ENCODE measurements at places on chromosomes 7 and 10.

- no peak for DNase-seq
These were observed 14.0 kb upstream of the CUX1 start for GRCh38 chr7:101803203-101804087.

DNA sequence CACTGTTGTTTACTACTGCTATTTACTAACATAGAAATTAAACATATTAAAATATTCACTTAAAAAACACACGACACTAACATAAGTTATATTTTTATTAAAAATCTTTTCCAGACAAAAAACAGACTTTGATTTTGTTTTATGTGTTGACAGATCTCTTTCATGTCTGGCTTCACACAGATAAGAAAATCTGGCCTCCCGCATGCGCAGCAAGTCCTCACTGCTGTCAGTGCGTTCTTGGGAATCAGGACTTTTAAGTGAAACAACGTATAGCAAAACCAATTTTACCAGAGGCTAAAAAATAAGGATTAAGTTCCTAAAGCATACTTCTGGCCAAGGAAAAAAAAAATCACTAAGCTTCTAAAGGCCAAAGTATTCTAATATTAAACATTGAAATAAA is 1.2 kb upstream of the IDI1 start:
- DNase-seq, result peak; percentile 42

GRCh38 chr7:41915871-41916270 is 213.0 kb upstream of the INHBA start:
- DNase-seq, result no peak

- no peak for DNase-seq
These were observed 14.2 kb upstream of the FOXK1 start for GRCh38 chr7:4667776-4668509.

DNA sequence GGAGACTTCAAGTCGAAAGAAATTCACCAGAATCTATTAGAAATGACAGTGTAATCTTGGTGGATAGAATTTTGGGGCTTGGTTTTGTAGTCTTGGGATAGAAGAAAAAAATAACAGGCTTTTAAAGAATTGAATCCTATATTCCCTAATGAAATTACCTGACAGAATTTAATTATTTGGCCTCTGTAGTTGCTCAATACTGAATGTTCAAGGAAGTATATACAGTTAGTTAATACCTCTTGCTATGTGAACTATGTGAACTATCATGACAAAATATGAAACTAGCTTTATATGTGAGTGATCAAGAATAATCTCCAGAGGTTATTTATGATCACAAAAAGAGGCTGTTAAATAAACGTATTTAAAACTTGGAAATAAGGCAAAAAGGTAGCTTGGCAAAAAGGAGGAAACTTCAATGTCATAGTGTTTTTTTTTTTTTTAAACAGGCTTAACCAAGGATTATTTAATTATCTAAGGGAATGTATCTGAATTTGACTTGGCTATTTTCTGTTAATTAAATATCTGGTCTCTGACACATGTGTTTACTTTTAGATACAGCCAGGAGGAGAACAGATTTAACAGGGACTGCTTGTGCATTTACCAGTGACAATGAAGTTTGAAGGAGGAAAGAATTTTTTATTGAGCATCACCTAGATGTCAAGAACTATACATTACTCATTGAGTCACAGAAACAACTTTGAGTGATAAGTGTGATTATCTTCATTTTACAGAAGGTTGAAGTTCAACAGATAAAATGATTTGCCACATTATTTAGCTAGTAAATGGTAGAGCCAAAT is 11.5 kb upstream of the CASD1 start:
- DNase-seq, result no peak

GRCh38 chr7:108511939-108512338 is 14.0 kb downstream of the PNPLA8 start:
- DNase-seq, result no peak

GRCh38 chr10:49280001-49280408 is 19.0 kb upstream of the C10orf71 start:
- DNase-seq, result peak; percentile 23

GRCh38 chr7:107742678-107743566 is 1.0 kb upstream of the CBLL1 start:
- DNase-seq, result peak; percentile 91

DNA sequence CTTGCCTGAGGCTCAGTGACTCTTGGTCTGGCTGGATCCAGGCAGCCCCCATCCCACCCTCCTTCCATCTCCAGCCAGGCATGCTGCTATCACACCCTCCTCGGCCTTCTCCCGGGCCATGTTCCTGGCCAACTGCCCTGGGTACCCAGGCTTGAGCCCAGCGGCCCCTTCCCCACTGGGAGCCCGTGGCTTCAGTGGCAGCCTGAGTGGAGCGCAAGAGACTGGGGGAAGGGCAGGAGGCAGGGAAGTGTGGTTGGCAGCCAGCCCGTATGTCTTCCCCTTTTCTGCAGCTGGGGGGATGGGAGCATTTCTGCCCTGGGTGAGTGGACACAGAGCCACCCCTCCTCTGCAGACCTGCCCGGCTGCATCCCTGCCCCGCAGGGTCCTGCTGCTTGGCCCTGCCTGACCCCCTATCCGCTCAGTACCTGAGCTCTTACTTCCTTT is 148.5 kb downstream of the ARHGAP22 start:
- peak; percentile 95 for DNase-seq

- no peak for DNase-seq
These were observed 3.5 kb downstream of the BMI1 start for GRCh38 chr10:22324413-22324812.

DNA sequence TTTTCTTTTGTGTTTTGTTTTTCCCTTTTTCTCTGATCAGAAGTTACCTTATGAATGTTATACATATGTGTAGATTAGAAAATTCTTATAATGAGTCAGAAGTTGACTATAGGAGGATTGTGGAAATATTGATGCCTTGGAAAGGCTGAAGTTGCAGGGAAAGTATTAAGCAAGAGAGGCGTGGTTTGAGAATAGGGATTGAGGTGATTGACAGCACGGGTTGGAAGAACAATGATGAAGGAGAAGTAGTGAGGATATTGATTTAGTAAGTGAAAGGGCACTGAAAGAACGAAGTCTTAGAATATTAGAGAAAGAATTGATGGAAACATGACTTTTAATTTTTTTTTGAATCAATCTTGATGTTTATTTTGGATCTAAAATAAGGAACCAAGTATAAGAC is 176.0 kb downstream of the EXOC4 start:
- DNase-seq, result no peak

- DNase-seq, result no peak
These were observed 715.7 kb downstream of the GRID1 start for GRCh38 chr10:85650791-85651496.

DNA sequence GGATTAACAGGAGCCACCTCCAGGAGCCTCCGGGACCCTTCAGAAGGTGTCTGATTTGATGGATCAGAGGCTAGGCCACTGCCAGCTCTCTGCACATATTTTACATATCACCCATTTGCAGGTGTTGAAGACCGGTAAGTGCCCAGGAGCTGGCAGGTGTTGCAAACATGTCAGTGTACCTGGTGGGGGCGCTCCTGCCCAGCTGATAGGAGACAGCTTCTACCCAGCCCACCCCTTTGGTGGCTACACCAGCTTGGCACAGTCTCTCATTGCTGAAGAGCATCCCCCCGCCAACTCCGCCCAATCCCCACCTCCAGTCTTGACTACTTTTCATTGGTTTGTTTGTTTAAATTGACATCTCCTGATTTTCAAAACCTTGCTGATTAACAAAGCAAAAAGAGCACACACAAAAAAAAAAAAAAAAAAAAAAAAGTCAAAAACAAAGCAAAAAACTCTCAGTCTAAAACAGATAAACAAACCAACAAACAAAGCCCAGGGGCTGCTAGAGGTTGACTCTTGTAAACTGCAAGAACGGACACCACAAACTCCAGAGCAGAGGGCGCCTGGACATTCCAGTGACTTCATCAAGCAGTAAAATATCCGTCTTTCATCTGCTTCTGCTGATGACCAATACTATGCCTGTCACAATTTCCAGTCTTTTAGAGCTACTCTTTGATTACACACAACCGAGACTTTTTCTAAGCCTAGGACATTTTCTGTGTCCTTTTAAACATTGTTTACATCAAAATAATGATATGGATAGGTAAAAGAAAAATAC is 275.3 kb downstream of the NRG3 start:
- peak; percentile 12 for DNase-seq

DNA sequence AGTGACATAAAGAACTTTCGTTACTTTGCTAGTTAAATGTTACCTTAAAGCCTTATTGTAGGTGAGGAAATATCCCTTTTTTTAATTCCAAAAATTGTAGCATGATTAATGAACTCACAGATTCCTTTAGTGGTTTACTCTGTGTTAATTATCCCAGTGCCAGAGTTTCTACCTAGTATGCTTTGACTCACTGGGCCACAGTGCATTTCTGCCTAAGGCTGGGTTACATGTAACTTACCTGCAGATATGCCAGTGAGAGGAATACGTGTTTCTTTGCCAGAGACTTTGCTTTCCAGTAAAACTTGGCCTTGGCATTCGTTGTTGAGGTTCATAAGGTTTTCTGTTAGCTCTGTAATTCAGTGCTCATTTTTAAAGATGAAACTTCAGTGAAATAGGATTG is 380.8 kb upstream of the LRGUK start:
- DNase-seq, result no peak

GRCh38 chr10:75655791-75656451 is 224.5 kb downstream of the LRMDA start:
- no peak for DNase-seq

GRCh38 chr7:32158076-32158475 is 87.9 kb upstream of the PDE1C start:
- DNase-seq, result no peak

DNA sequence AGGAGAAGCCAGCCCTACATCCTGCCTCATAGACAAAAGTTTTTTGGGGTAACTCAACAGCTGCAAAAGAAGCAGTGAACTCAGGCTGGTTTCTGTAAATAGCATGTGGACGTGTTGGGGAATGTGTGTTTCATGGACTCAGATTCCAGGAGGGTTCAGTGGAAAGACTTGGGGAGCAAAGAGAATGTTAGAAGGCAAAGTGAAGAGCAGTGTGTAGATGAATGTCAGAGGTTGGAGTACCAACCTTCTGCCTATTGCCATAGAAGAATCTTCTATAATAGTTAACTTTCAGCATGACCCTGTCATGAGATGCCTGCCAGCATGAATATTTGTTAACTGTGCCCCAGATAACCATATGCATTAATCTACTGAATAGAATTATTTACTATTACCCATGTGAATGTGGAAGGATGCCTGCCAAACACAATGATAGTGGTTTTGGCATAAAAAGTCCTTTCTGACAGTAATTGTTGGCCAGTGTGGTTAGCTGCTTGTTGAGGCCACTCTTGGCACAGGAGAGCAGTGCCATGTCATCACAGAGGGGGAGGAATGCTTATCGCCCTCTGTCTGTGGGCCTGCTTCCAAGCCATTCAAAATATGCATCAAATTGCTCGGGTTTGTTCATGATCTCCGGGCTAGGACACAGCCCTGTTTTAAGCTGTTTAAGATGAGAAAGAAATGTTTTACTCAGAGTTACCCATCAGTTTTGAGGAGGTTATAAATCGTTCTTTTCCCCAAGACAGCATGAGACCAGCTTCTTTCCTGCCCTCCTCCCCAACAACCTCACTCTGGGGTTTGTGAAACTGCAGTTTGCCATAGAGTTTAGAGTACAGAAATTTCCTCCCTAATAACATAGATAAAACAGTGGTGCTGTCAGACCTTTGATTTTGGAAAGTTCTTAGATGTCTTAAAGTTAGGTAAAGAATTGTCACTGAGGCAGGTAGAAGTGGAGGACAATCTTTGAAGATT is 165.3 kb downstream of the WNT2 start:
- DNase-seq, result no peak

GRCh38 chr10:62270020-62270419 is 1.4 kb upstream of the RTKN2 start:
- no peak for DNase-seq

GRCh38 chr10:122170802-122171201 is 100.3 kb upstream of the BTBD16 start:
- DNase-seq, result no peak

- no peak for DNase-seq
These were observed 6.7 kb downstream of the EIF4H start for GRCh38 chr7:74180866-74181265.

GRCh38 chr10:34101001-34101400 is 714.1 kb downstream of the PARD3 start:
- DNase-seq, result no peak

DNA sequence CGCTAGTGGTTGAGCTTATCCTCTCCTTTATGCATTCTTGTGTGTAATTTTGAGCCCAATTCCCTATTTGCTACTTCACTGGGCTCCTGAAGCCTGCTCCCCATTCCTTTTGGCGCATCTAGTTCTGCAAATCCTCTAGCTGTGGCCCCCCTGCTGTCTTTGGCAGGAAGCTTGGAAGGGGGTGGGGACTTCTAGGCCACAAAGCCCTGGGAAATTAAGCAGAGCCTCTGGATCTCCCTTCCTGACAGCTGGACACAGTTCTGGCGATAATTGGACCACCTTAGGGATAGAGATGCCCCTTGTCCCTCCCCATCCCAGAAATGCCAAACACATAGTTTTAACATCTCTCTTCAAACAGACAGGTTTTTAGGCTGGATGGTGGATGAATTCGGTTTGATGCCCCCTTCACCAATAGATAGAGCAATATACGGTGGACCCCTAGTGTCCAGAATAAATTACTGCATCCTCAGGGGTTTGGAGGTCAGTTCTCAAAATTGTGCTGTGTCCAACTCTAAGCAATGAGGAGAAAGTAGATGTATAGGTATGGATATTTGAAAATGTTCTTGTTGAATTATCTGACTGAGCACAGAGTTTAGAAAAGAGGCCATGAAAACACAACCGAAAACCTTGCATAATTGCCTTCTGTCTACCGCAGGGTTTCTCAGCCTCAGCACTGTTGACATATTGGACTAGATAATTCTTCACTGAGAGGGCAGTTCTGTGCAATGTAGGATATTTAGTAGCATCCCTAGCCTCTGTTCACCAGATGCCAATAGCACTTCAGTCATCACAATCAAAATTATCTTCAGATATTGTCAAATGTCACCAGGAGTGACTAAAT is 75.5 kb downstream of the PAPSS2 start:
- peak; percentile 68 for DNase-seq

DNA sequence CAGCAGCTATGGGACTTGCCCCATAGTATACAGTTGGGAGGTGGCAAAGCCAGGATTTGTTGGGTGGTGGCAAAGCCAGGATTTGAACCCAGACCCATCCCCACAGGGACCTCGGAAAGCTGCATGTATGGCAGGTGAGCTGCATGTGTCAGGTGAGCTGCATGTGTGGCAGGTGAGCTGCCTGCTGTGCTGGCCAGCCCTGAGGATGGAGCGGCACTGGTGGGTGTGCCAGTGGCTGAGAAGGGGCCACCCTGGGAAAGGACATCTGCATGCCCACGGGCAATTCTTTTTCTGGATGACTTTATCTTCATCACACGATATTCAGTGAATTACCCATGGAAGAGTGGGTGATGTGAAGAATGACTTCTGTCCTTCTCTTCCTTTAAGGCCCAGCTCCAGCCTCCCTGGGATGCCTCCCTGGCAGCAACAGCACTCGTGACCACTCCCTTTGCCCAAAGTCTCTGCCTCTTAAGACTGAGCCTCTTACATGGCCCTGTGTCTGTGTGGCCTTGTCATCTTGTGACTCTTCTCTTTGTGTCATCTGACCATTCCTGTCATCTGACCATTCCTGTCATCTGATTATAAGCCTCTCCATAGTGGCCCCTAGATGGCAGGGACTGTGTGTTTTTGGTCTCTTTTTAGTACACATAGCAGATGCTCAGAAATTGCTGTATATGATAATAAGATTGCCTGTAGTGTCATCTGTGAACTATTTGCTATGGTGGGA is 25.0 kb downstream of the CLEC2L start:
- no peak for DNase-seq

GRCh38 chr7:40301486-40302068 is 166.8 kb downstream of the SUGCT start:
- DNase-seq, result no peak
